ENCODE measurements at places on chromosomes 3 and 15.

GRCh38 chr15:79523266-79523665 lies 91.1 kb downstream of the MINAR1 start:
- no peak for DNase-seq

DNA sequence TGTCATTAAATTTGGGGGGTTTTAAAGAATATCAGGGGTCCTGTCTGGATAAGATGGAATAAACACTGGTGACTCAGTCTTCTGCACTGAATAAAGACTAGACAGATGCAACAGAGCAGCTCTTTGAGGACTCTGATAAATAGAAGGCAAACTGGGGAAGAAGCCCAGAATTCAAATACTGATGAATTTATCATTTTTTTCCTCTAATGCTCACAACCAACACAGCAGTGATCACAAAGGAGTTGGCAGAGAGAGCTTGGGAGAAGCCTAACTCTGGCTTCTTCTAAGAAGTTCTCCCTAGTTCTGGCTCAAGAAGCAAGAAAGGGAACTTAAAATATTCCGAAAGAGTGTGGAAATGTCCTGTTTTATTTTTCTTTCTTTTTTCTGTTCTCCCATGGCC lies 597.8 kb downstream of the FGF12 start:
- DNase-seq = no peak

DNA sequence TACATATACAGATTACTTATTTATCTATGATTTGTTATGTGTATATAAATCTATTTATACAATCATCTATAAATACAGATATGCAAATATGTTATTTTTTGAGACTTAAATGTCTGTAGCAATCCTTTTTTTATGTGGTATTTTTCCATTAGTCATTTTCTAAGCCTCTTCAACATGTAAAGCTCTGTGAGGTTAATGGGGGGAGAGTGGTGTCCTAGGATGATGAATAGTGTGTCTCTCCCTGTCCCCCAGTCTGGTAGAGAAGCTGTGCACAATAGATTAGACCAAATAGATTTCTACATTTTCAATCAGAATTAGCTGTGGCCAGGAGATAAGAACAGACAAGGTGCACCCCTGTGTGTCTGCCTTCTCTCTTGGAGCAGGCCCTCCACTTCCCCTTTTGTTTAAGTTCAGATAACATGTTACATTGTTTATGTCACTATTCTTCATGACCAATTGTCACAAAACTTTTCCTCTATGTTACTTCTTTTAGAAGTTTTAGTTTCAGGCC lies 453.9 kb downstream of the LPP start:
- no peak for DNase-seq

GRCh38 chr3:116977441-116977840 lies 267.9 kb downstream of the TUSC7 start:
- no peak for DNase-seq

DNA sequence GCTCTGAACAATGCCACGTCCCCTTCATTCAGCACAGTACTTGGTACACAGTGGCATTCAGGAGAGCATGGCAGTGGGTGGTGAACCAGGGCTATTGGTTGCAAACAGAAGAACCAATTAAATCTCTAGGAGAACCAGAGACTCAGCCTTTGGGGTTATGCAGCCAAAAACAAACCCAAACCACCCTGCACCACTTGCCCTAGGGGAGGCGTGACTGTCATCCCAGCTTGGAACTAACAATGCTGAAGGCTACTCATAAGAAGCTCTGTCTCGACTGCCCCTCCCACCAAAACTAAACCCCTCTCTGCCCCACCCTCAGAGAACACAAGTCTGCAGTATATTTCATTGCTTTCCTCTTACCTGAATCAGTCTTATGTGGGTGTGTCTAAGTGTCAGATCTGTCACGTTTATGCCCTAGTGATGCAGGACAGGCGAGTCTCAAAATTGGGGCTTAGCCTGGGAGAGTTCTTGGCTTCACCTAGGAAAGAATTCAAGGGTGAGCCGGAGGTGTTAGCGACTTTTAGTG lies 15.2 kb upstream of the KLHL40 start:
- no peak for DNase-seq

DNA sequence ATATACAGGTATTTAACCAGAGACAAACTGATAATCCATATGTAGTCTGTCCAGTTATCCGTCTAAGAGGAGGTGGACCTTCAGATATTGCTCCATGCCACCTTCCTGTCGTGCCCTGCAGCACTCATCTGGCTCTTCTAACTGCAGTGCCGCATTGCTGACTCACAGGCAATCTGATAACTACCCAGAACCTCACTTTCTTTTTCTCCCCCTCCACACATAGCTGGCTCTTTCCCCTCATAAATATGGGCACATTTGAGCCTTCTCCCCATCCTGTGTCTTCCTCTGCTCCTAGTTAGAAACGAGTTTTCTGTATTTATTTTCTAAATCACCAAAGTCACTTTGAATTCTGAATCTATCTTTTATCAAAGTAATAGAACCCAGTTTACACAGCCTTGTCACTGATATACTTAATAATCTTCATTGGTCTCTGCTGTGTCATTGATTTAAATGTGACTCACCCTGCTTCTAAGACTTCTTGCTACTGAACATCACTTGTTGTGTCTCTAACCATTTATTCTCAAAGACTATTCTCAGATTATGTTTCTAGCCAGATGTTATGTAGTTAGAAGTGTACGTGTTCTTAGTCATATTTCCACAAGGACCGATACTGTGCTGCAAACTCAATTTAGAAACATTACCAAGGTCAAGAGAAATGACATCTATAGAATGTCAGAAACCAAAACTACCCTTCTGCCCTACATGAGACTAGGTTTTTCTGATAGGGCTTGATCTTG lies 17.4 kb upstream of the KCNMB2 start:
- DNase-seq = no peak

- no peak for DNase-seq
Observed at GRCh38 chr3:15330031-15330596, 2.3 kb downstream of the SH3BP5 start.

- no peak for DNase-seq
Observed at GRCh38 chr3:141273700-141274410, 42.2 kb downstream of the PXYLP1 start.

DNA sequence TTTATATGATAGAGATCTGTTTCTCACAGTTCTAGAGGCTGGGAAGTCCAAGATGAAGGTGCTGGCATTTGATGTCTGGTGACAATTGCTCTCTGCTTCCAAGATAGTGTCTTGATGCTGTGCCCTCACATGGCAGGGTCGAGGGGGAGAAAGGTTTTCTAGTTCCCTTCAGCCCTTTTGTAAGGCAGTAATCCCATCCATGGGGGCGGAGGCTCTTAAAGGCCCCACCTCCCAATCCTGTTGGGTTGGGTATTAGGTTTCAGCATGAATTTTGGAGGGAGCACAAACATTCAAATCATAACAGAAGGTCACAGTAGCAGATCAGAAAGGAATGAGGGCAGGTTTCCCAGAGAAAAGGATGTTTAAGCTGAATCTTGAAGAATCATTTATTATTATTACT lies 601.7 kb upstream of the ZNF717 start:
- no peak for DNase-seq

DNA sequence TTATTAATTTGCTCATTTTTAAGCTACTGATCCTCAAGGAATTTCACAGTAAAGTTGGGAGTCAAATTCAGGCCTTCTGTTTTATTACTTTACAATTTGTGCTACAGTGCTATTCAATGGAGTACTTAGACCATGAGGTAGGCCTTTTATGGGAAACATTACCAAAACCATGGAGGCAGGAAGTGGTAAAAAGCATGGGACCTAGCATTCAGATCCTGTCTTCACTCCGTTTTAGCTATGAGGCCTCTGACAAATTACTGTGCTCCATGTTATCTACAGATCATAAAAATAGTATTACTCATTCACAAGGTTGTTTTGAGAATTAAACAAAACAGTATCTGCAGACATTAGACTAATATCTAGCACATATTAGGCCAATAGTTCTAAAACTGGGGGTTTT lies 140.6 kb upstream of the SLITRK3 start:
- DNase-seq = no peak

GRCh38 chr3:39178553-39178952 lies 13.8 kb downstream of the XIRP1 start:
- DNase-seq = no peak

- DNase-seq = no peak
Observed at GRCh38 chr3:150081084-150081483, 110.4 kb upstream of the PFN2 start.

DNA sequence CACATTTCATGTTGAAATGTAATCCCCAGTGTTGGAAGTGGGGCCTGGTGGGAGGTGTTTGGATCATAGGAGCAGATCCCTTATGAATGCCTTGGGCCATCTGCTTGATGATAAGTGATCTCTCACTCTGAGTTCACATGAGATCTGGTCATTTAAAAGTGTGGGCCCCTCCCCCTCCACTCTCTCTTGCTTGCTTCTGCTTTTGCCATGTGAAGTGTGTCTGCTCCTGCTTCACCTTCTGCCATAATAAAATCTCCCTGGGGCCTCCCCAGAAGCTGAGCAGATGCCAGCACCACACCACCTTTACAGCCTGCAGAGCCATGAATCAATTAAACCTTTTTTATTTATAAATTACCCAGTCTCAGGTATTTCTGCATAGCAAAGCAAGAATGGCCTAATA lies 14.2 kb upstream of the CD200R1L start:
- DNase-seq = no peak

GRCh38 chr3:81152156-81152555 lies 609.3 kb downstream of the GBE1 start:
- DNase-seq = no peak

GRCh38 chr3:110881069-110881468 lies 190.5 kb upstream of the NECTIN3 start:
- DNase-seq = no peak

GRCh38 chr15:101168463-101168824 lies 83.4 kb downstream of the CHSY1 start:
- no peak for DNase-seq

DNA sequence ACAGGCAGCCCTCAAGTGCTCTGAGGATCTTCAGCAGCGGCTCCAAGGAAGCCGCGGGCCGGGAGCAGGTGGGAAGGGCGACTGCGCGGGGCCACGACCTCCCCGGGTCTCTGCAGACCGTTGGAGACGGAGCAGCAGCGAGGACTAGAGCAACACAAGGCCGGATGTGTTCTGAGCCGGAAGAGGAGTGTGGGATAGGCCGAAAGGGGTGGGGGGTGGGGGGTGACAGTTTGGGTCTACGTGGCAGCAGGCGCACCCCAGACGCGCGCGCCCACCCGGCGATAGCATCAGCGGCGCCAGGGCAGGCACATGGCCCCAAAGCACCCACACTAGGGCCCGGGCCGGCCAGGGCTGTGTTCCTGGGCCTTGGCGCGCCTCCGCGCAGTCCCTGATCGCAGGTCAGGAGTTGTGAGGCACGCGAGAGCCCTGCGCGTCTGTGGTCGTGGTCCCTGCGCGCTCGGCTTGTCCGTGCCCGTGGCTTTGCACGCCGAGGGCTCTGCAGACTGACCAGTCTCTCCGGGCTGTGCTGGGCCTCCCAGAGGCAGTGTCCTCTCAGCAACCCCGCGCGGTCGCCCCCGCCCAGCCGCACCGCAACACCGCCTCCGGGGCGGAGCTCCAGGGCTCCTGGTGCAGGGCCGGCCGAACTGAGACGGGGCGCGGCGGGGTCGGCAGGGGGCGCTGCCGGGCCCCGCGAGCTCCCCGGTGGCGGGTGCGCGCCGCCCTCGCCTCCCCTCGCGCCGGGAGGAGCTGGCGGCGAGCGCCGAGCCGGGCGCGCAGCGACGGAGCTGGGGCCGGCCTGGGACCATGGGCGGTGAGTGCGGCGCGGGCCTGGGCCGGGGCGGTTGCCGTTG lies at the start of gene PXYLP1:
PXYLP1 (plus strand) TSS at position 725 of the 851 bp plus-strand sequence. CDS start 28,351 bp downstream, outside the sequence.
- DNase-seq = peak; percentile 90

DNA sequence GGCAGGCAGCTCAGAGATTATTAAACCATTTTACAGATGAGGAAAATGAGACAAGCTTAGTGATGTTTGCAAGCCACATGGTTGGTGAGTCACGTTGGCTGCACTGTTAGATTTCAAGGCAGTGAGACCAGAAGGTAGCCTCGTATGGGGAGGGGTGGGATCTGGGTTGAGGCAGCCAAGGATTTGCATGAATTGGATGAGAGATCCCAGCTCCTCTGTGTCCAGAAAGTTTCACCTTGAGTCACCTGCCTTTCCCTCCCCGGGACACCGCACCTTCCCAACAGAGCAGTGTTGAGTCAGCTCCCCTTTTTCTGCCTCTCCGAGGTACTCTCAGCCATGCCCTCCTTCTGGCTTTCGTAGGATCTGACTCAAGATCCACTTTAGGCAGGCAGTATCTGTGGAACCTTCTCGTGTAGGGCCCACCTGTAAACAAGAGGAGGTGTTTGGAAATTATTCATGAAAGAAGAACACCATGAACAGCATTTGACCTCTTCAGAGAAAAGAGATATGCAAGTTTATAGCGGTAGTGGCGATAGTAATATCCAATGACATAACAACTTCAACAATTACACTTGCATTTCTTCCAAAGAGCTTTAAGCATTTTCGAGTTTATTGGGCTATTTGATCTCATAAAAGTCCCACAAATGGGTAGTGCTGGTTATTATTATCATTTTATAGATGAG lies 46.8 kb upstream of the VPS8 start:
- DNase-seq = no peak

DNA sequence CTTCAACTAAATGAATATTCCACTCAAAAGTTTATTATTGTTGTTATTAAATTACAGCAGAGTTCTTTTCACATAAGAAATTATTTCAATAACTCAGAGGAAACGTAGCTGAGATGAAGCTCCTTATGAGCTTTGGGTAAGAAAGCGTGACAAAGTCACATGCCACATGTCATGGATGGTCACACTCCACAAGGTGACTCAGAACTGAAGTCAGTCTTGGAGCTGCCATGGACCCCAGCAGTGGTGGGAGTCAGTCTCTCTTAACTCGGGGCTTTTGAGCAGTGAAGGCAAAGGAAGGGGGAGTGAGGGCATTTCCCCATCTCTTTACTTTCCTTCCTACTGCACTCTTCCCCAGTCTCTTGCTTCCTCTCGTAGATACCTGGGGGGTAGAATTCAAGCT lies 87.5 kb upstream of the FAM3D start:
- DNase-seq = no peak

GRCh38 chr15:26967719-26968269 lies 3.2 kb upstream of the GABRG3 start:
- no peak for DNase-seq

DNA sequence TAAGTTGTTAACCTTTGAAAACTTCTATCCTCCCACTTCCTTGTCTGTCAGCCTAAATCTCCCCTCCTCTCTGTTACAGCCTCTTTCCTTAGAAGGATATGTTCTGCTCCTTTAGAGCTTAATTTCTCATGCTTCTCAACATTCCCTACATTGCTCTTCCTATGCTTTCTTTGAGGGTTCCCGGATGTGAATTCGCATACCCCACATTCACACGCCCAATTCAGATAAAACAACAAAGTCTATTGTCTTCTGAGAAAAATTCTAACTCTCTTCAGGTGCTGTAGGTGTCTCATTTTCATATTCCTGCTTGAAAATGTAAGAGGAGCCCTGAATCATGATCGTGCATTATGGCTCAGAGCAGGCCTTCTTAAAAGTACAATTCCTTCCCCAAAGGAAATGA lies 171.8 kb upstream of the DPH6 start:
- DNase-seq = no peak

DNA sequence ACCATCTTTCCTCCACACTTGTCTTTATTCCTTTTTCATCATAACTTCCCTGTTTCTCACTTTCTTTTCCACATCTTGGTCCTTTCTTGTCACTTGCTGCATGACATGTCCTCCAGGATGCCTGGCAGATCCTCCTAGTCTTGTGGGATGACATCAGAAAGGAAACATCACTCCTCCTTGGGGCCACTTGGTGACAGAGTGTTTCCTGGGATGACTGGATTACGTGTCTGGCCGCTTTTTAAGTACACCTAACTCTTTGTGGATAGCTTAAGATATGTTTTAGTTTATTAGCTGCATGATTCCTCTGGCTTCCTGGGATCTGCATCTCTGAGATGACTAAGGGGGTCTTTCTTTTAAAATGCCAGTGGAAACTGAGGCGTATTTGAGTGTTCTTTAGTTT lies 363.5 kb upstream of the FRG2C start:
- no peak for DNase-seq

GRCh38 chr3:104825116-104825515 lies 541.6 kb upstream of the ALCAM start:
- DNase-seq = no peak

Measured in naive thymus-derived CD8-positive, alpha-beta T cell (primary cell).